ENCODE measurements at places on chromosomes 7 and 10. TPM values are rescaled to one million over a fixed set of nuclear protein-coding genes. Genes with fewer than 3 reads are reported as not detected.

ALOX5 gene
- 0.13 TPM for total RNA-seq

CPA5 gene
- not detected for total RNA-seq

AQP1 gene
- 0.44 TPM for total RNA-seq

TOMM7 gene
- total RNA-seq, result 477 TPM

DDX21 gene
- total RNA-seq, result 158 TPM

PTF1A gene
- not detected for total RNA-seq

ASB10 gene
- total RNA-seq, result not detected

FAM237B gene
- total RNA-seq, result not detected

EVX1 gene
- total RNA-seq, result not detected

HTRA1 gene
- total RNA-seq, result 64.7 TPM

ADGRA1 gene
- 0.03 TPM for total RNA-seq

A1CF gene
- 0.07 TPM for total RNA-seq

MAT1A gene
- total RNA-seq, result 0.11 TPM

CYP17A1 gene
- not detected for total RNA-seq

ASZ1 gene
- not detected for total RNA-seq

FRAT1 gene
- total RNA-seq, result 1.8 TPM

PIK3CG gene
- total RNA-seq, result not detected

CPA4 gene
- 12.3 TPM for total RNA-seq

ADRB1 gene
- total RNA-seq, result 0.54 TPM

SPDYE11 gene
- total RNA-seq, result not detected

TMEM178B gene
- total RNA-seq, result 1.2 TPM

CEP41 gene
- total RNA-seq, result 12.8 TPM

FRA10AC1 gene
- 5.7 TPM for total RNA-seq

STAMBPL1 gene
- total RNA-seq, result 32.7 TPM

LIPK gene
- not detected for total RNA-seq

CPVL gene
- not detected for total RNA-seq

ZNF804B gene
- total RNA-seq, result not detected

INSYN2A gene
- 2.0 TPM for total RNA-seq

OPN4 gene
- total RNA-seq, result not detected

ANKRD61 gene
- total RNA-seq, result 0.50 TPM

TLX1 gene
- total RNA-seq, result not detected

FAM25G gene
- total RNA-seq, result not detected

IFIT1B gene
- not detected for total RNA-seq

SPRN gene
- total RNA-seq, result 0.16 TPM

PODXL gene
- 75.5 TPM for total RNA-seq

UNCX gene
- 0.07 TPM for total RNA-seq

FAM25A gene
- total RNA-seq, result not detected

GNAT3 gene
- not detected for total RNA-seq

RBP4 gene
- total RNA-seq, result 10.4 TPM

ICA1 gene
- 0.76 TPM for total RNA-seq

CRYGN gene
- total RNA-seq, result not detected

CRHR2 gene
- total RNA-seq, result not detected

AVPI1 gene
- 110 TPM for total RNA-seq

PRF1 gene
- not detected for total RNA-seq

TMEM229A gene
- not detected for total RNA-seq

CALML3 gene
- not detected for total RNA-seq

ODAD2 gene
- not detected for total RNA-seq

Measured in A549 treated with DMSO at 1 μM for 4 hours (cell line).